Upper lobe of left lung (tissue), 6 donors: ENCODE measurements at places on chromosomes 1 and 21. TPM values are rescaled to one million over a fixed set of nuclear protein-coding genes. Genes with fewer than 3 reads are reported as not detected.

GRCh38 chr1:21638531-21639341, 30.4 kb downstream of the RAP1GAP start:
- no peak for DNase-seq

GRCh38 chr1:19800076-19800804, 524 bp upstream of the TMCO4 start:
- peak; percentile 57 for DNase-seq

- DNase-seq = peak; percentile 60
Measured at GRCh38 chr1:209650454-209650853, 1.8 kb downstream of the LAMB3 start.

OR2T2 gene
- total RNA-seq = not detected

MPL gene
- total RNA-seq = 0.24 TPM

DNA sequence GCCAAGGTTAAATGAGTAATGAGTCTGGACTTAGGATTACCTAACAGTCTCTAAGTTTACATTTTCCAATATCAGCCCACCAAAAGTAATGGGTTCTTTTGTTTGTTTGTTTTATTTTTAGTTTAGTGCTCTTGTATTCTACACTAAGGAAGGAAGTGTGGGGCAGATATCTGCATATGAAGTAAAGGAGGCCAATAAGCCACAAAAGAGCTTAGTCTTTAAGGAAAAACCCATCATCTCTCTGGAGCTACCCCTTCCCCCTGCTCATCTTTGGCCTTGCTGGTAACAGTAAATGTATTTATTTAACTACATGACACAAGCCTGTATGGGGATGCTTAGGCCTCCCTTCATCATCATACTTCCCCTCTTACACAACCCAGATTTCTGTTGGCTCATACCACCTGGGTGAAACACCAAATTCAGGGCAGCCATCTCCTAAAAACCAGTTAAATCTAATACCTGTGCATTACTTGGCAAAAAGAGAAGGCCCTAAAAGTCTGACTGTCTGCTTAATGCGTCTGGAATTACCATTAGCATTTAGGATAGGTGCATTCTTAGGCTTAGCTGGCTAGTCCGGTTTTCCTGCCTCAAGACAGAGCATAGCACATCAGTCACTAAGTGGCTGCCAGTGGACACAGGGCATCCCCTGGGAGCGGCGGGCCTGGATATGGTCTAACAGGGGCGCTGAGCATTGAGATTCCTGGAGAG, 96.8 kb upstream of the ADGRL2 start:
- no peak for DNase-seq

- DNase-seq = no peak
Measured at GRCh38 chr1:38097284-38097898, 50.8 kb upstream of the POU3F1 start.

DNA sequence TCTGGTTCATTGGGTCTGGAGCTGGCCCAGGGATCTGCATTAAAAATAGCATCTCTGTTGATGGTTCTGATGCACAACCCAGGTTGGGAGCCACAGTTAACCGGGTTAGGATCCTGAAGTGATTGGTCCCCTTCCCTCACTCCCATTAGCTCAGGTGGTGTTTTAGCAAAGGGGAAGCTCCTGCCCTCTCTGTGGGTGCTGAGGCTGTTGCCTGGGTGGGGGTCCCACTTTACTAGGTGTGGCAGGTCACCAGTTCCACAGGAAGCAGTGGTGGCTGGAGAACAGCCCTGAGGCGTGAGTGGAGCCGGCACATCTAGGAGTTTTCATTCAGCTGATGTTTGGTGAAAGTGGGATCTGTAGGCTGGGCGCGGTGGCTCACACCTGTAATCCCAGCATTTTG, 86.5 kb downstream of the MAN1C1 start:
- DNase-seq = no peak

TCHHL1 gene
- total RNA-seq = not detected

DNA sequence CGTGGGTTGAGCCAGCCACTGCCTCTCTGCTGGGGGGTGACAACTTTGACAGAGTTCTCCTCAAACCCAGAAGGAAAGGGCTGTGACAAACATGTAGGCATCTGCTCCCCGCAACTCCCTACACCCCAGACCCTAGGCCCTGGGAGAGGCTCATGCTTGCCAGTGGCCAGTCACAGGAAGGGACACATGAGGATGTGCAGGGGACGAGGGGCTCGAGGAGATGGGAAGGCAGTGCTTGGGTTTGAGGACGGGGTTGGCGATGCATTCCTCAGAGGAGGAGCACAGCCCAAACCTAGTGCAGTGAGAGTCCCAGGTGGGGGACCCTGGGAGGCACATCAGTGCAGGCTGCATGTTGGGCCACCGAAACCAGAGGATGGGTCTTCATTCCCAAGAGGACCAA, 62.1 kb downstream of the STUM start:
- DNase-seq = no peak

DNA sequence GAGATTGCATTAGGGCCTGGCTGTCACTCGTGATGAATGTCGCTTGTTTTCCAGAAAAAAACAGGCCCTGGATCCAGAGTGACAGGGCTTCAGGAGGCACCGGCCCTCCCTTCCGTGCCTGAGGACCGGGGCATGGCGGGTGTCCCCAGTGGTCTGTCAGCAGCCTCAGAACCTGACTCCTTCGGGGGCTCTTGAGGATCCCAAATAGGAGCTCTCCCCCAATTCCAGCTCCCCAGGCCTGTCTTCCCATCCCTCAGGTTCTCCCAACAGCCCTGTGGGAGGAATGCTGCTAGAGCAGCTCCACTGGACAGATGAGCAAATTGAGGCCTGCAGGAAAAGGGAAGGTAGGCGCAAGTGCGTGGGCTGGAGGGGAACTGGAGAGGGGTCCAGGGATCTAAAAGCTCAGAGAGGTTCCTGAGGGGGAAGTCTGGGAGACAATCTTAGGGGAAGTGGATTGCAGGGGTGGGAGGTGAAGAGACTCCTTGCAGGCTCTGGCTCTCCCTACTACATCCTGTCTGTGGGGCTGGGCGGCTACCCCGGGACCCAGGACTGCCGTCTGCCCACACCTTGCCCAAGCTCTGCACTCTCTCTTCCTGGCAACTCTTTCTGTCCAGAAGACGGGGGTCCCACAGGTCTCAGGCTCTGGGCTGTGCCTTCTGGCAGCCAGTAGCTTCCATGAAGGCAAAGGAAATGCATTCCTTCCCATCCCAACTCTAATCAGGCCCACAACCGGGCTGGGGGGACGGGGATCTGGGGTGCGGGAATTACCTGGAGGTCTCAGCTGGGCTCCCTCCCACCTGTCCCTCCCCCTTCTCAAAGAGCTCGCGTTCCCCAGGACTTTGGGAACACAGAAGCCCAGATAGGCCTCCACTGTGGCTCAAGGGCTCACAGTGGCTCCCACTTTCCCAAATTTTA, 105.7 kb upstream of the CASZ1 start:
- DNase-seq = no peak

GRCh38 chr1:1985375-1986050, 18.1 kb downstream of the CFAP74 start:
- DNase-seq = no peak

DNA sequence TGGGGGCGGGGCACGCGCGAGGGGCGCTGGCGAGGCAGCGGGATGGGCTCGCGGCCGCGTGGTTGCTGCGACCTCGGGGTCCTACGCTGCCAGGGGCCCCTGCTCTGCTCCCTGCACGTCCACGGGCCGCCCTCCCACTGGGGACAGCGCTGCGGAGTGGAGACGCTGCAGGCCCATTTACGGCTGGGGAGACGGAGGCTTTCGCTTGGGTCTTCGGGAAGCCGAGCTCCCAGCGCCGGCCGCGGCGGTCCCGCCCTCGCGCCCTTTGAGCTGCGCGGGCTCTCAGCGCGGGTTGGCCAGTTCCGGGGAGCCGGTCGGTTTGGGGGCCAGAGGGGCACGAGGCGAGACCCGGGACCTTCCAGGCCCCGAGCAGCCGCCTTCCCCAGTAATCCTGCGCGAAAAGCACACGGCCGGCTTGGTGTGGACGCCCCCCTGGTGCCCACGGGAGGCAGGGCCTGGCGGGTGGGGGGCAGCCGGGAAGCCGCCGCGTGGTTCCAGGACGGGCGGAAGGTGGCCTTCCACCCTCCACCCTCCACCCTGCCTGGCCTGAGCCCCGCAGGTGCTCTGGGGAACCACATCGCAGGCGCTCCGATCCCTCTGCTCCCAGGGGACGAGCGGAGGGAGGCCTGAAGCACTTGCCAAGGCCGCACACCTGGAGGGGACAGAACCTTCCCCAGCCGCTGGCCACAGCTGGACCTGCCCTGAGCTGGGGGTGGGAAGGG, 570 bp upstream of the PEX10 start:
- DNase-seq = no peak

DNA sequence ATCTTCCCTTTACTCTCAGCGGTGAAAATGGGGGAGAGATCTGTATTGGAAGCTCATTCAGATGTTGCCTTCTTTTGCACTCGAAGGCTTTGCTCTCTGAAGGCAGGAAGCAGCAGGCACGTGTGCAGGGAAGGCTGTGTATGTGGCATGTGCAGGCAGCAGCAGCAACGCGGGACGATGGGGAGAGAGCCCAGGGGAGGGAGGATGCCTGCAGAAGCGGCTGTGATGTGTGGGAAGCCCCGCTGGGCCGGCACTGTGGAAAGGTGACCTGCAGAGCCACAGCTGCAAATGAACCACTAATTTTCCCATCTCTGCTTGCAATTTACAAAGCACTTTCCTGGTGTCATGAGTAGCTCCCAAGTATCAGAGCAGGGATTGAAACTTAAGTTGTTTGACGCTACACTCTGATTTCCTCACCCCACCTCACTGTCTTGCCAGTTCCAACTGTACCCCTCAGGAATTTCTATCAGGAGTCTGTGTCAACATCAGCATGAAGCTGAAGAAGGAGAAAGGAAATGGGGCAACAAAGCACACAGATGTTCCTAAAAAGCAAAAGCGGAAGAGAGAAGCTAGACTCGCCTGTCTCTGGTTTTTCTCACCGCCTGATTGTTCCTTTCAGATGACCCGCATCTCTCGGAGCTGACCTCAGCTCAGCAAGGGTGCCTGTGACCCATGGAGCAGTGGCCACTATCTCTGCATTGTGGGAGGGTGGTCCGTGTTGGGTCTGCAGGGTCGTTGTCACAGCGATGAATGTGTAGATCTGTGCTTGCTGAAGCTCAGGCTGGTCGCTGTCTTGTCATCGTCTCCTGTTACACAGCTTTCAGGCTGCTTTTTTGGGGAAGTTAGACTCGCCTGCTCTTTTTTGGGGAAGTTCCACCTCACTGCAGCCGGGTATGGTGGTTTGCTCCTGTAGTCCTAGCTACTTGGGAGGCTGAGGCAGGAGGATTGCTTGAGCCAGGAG, 156.1 kb downstream of the KIF26B start:
- DNase-seq = peak; percentile 44

- DNase-seq = no peak
Measured at GRCh38 chr1:165279882-165280281, 76.6 kb downstream of the LMX1A start.

- DNase-seq = no peak
Measured at GRCh38 chr21:45778686-45779085, 135.2 kb downstream of the PCBP3 start.

GRCh38 chr1:241464985-241465384, 54.6 kb downstream of the FH start:
- no peak for DNase-seq

DNA sequence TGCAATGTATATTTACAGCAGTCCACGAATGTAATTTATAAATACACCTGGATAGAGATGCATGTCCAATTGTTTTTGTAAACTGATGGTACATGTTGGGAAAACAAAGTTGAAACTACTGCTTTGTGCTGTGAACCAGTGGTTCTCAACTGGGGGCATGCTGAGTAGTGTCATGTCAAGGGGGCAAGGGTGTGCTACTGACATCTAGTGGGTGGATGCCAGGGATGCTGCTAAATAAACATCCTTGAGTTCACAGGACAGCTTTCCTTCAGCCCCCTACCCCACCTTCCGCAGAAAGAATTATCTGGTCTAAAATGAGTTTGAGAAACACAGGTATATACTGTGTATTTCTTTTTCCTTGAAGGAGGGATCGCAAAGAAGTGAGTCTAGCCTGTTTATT, 95.9 kb downstream of the RASAL2 start:
- DNase-seq = no peak

DNA sequence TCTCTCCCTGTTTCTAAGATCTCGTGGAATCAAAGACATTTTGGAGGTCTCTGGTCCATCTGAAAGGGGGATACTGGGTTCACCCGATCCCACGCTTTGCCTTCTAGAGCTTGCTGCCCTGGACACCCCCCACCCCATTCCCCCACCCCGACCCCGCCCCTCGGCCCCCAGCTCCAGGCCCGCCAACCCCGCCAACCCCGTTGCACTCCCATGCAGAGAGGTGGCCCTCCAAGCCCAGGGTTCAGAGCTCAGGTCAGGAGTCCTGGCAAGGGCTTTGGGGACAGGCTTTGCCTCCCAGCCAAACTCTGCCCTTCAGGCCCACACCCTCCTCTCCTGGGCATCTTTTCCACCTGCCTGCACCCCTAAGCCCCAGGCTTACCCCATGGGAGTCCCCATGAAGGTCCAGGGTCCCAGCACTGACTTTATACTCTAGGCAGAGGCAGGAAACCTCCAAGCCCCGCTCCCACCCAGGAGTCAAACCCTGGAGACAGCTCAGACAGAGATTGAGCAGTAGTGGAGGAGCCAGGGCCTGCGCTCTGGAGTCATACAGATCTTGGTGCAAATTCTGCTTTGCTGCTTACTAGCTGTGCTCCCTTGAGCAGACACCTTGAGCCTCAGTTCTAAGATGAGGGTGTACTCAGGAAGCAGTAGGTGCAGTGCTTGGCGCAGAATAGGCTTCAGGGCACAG, 155.9 kb downstream of the FOXD2 start:
- no peak for DNase-seq

GRCh38 chr21:33238146-33238545, 8.4 kb downstream of the IFNAR2 start:
- no peak for DNase-seq

GRCh38 chr1:112454316-112454715, 54.4 kb upstream of the WNT2B start:
- DNase-seq = no peak

GRCh38 chr1:23634840-23635651, 56.6 kb upstream of the RPL11 start:
- peak; percentile 55 for DNase-seq

RGS7 gene
- not detected for total RNA-seq

HSD3B1 gene
- not detected for total RNA-seq

DNA sequence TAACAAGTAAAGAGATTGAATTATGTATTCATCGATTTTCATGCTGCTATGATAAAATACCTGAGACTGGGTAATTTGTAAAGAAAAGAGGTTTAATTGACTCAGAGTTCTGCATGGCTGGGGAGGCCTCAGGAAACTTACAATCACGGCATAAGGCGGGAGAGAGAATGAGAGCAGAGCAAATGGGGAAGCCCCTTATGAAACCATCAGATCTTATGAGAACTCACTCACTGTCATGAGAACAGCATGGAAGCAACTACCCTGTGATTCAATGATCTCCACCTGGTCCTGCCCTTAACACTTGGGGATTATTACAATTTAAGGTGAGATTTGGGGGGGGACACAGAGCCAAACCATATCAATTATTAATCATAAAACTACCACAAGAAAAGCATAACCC, 3.3 kb upstream of the GBP3 start:
- DNase-seq = no peak

LBR gene
- total RNA-seq = 32.8 TPM

DNA sequence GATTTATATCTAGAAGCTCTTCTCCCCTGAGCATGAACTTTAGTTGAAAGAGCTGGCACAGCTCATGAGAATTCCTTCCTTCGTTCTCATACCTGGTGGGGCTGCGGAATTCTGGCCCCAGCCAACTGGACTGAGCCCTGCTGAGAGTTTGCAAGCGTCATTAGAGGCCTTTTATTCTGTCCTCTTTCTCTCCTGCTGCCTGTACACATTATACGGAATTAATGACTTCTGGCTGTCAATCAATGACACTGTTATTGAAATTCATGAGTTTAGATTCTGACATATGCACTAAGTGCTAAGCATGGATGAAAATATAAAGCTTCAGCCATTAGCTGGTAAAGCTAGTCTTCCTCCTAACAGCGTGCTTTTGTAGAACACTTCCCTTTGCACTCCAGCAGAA, 27.5 kb downstream of the KAZN start:
- DNase-seq = no peak

IVL gene
- total RNA-seq = 0.69 TPM

IL20 gene
- total RNA-seq = not detected
